ENCODE measurements at places on chromosomes 16 and 17.

DNA sequence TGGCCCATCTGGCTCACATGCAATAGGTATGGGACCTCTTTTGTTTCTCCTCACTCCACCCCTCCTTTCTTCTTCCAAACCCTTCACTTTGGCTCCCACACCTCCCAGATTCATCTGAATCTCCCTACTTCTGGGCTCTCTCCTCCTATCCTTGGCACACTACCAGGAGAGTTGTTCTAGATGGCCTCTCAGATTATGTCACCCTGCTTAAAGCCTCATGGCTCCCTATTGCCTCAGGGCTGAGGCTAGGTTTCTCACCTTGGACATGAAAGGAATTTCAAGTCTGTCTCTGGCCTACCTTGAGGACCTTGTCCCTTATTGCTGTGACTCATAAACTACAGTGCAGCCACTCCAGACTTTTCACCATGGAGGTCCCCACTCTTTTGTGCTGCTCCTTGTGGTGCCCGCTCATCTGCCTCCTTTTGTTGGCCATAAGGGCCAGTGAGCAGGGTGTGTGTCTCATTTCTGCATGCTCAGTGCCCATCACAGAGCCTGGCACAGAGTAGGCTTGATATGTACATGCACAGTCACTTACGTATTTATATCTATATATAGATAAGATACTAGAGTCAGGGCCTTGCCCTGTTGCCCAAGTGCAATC lies 1.0 kb upstream of the MFAP4 start:
- DNase-seq, result no peak

GRCh38 chr16:47507701-47508100 lies 46.6 kb downstream of the PHKB start:
- DNase-seq, result no peak

- DNase-seq, result no peak
Observed at GRCh38 chr16:72128701-72129100, 35.1 kb downstream of the DHX38 start.

- no peak for DNase-seq
Observed at GRCh38 chr16:61324044-61324443, 712.2 kb downstream of the CDH8 start.

DNA sequence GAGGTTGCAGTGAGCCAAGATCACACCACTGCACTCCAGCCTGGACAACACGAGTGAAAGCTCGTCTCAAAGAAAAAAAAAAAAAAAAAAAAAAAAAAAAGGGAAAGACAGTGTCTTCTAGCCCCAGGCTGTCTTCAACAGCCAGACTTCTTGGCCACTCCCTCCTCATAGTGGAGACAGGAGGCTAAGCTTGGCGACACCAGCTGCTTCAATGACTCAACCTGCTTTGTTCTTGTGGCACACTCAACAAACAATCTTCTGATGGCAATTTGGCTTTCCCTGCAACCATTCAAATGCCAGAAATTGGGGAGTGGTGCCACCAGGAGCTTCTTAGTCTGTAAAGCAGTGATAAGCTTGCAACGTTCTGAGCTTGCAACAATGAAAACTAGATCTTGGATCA lies 290.4 kb upstream of the DYNLRB2 start:
- DNase-seq, result peak; percentile 48

GRCh38 chr16:9042964-9043680 lies 48.3 kb upstream of the HAPSTR1 start:
- DNase-seq, result peak; percentile 97
